Activated CD4-positive, alpha-beta T cell treated with anti-CD3 and anti-CD28 coated beads for 1 hour (primary cell): ENCODE measurements at places on chromosomes 6 and 20.

GRCh38 chr6:16360365-16360764 is 122.0 kb downstream of the GMPR start:
- DNase-seq: no peak

DNA sequence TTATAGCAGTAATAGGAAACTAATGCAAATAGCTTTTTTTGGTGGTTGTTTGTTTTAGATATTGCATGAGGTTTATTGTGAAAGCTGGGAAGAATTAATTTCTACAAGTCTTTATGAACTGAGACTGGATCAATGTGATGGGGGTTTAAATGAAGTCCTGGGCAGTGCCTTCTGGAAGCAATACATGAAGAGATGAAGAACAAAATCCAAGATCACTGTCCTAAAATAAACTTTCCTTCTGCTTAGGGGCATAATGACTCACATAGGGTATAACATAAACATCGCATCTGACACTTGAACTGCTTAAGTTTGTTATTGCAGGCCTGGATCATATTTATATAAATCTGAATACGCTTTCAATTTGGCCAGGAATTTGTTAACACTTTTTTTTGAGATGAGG is 20.9 kb upstream of the SHLD1 start:
- DNase-seq: no peak

DNA sequence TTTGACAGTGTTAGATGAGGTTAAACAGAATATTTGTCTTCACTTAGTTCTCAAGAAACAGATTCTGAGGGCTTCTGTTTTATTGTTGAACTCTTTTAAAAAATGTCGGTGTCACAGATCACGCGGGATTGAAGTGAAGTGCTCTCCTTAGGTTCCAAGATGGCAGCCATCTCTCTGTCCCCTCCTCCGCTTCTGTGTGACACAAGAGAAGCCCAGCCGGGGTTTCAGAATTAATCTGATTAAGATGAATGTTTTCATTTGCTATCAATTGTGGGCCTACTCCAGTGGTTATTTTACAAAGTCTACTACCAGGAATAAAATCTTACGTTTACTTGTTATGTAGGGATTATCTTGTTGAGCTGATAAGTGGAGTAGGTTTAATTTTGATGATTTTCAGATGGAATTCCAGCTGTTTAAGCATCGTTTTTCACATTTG is 10.9 kb downstream of the HIVEP1 start:
- DNase-seq: no peak

GRCh38 chr20:1953621-1954020 is 40.2 kb downstream of the PDYN start:
- DNase-seq: no peak

- no peak for DNase-seq
Observed at GRCh38 chr6:33433544-33434191, 13.8 kb downstream of the SYNGAP1 start.
